Fibroblast of skin of scalp (primary cell): ENCODE measurements at places on chromosomes 11 and 22.

- peak; percentile 94 for DNase-seq
These were observed 67.7 kb downstream of the TBC1D22A start for GRCh38 chr22:46829941-46830715.

- no peak for DNase-seq
These were observed 36.0 kb downstream of the BRD1 start for GRCh38 chr22:49791682-49792081.

DNA sequence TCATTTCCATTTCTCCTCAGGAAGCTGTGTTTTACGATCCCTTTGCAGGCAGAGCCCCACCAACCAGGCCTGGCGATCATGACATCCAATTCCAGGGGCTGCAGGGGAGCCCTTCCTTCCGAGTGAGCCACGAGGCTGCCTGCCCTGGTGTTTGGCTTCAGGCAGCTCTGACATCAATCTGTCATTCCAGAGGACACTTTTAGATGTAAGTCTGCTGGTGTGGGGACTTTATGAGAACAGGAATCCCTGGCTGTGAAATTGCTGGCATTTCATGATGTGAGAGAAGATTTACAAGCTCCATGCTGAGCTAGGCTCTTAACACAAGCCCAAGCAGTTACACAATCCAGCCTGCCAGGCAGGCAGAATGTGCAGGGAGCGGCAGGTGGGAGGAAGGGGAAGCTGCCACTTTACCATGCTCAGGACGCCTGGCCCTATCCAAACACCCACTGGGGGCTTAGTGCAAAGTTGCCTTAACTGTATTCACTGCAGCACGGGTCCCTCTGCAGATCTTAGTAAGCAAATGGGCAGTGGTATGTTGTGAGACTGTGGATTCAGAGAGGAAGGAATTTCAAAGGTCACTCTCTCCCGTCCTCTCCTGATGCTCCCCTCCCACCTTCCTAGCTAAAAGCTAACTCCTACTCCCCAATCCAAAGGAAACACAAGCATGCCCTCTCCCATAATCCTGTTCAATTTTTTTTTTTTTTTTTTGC lies 43.4 kb upstream of the MICAL2 start:
- DNase-seq: peak; percentile 71

GRCh38 chr11:33263549-33263948 lies 6.4 kb downstream of the HIPK3 start:
- no peak for DNase-seq

DNA sequence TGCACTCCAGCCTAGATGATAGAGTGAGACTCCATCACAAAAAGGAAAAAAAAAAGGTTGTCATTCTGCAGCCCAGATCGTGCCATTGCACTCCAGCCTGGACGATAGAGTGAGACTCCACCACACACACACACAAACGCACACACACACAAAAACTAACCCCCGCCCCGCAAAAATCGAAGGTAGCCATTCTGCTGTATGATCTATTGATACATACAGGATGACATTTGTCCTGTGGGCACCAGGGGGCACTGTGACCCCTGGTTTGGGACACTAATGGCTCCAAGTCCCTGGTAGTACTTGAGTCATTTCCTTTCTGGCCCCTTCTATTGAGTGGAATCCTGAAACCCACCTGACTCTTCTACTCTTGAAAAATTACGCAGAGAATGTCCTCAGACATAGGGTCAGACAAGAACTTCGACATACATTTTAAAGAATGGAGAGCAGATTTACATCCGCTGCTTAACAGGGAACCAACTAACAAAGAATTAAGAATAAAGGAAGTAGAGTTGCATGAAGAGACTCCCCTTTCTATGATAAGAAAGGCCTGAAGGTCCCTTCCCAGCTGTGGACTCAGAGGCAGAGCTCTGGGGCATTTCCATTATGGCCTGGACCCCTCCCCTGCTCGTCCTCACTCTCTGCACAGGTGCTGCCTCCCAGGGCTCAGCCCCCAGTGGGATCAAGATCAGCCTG lies 35.0 kb upstream of the PRAME start:
- DNase-seq: peak; percentile 41
